ENCODE measurements at places on chromosomes 7 and 10. TPM values are rescaled to one million over a fixed set of nuclear protein-coding genes. Genes with fewer than 3 reads are reported as not detected.

HNRNPA2B1 gene
- 186 TPM for total RNA-seq

KNDC1 gene
- total RNA-seq = 1.2 TPM

HIP1 gene
- total RNA-seq = 15.0 TPM

CYP2C19 gene
- total RNA-seq = not detected

MBLAC1 gene
- total RNA-seq = 1.3 TPM

ELAPOR2 gene
- total RNA-seq = 14.6 TPM

HOXA9 gene
- 19.8 TPM for total RNA-seq

Data from urinary bladder (tissue), 4 donors.